GM12892 (cell line): ENCODE measurements at places on chromosomes 5 and 9.

DNA sequence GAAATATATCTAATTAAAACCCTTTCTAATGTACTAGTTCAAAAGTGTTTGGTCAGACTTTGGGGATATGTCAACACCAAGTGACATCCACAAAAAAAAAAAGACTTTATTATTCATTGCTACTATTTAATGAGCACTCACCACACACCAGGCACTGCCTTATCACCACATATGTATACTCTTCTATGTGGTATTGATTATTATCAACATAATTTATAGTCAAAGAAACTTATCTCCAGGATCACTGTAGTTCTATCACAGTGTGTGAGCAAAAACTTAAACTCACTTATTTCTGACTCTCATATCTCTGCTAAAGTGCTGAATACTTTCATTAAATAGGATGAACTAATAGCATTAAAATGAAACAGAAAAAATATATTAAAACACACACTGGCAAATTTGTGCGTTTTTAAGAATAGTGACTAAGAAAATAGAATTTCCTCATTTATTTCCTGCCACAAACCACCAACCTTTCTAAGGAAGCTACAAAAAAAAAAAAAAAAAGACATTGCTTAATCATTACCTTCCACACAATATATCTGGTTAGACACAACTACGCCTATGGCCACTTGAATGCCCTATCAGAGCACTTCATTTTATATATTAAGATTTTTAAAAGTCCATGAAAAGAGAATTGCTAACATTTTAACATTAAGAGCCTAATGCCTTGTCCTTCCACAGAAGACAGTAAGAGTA, 12.8 kb downstream of the SLCO4C1 start:
- no peak for DNase-seq

DNA sequence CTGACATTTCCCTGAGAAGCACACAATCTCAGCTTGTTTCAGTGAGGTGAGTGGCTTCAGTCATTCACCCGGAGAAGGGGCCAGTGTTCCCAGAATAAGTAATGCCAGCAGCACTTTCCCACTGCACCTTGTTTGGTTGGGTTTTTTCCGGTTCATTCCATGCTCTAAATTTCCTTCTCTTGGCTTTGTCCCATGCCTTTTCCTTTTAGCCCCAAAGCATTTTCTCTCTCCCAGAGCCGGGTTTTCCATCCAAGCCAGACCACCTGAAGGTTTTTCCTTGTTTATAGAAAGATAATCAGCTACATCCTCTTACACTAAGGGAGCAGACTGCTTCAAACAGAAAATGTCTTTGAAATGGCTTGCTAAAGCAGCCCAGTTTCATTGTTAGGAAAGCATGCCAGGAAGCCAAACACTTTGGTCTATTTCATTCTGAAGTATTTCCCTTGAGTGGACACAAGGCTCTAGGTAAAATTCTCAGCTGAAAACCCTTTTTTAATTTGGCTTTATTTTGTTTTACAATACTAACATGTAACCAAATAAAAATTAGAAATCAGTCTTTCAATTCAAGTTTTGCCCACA, 501.6 kb downstream of the DTWD2 start:
- DNase-seq, result no peak

DNA sequence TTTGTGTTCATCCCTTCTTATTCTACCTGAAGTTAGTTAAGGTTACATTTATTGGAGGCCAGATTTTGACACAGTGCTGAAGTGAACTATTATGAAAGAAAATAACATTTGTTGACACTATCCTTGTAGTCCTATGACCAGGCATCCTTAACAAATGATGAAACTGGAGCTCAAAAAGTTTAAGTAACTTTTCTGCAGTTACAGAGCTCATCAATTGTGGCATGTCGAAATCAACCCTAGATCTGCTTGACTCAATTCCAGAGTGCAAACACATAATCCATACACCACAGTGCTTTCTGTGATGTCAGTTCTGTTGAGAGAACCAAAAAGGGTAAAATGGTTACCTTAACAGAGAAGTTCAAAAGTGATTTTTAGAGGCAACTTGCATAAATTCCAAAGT, 28.6 kb downstream of the KCNN2 start:
- no peak for DNase-seq

GRCh38 chr9:87671478-87671877, 54.4 kb upstream of the CTSL start:
- no peak for DNase-seq
